ENCODE measurements at places on chromosomes 2 and 18.

DNA sequence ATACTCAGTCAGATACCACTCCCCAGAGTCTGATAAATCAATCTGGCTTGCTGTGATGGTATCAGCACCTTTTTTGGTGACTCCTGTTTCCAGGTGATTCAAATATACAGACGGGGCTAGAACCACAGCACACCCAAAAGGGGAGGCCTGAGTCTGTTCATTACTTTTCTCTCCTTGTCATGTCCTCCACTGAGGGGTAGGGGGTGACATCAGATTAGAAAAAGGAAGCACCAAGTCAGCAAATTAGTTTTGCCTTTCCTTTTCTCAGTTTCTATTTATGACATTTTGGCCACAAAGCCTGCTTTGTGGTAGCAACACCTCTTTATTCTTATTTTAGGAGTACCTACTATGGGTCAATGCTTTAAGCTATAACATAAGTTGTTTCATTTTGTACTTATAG, 127.4 kb downstream of the CCDC102B start:
- no peak for DNase-seq

DNA sequence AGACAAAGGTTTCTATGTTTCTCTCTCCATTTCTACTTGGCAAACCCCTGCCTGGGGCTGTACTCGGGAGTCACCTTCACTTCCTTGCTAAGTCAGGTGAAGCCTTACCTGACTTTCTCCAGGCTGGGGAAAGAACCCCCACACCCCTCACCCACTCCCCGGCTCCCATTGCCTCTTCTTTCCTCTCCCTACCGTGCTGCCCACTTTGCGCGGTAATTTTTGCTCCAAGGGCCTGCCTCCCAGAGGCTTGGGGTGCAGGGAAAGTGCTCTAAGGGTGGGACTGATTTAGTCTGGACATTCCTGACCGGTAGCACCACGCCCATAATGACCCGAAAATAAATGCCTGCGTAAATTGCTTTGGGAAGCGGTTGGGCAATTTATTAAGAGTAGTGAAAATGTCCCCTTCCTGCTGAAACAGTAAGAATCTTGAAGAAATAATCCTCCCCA, 49.1 kb upstream of the ATP6V1B1 start:
- no peak for DNase-seq

DNA sequence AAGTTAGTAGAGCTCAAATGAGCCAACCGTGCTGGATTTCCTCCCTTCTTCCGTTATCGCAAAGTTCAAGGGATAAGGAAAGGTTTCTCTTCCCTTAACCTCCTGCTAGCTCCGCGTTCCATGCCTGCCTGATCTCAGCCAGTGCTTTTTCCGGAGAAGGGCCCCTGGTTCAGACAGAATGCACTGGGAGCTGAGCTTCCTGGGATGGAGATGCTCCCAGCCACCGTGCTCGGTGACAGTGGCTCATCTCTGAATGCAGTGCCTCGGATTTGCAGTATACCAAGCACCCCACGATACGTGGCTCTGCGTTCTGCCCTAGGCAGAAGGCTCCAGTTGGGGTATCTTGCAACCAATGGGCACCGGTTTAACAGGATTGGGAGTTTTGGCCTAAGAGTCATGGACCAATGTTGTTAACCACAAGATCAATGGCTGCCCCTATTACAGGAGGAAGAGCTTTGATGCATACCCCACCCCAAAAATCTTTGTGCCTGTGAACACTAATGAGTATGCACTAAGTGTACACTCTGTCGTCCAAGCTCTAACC, 876 bp downstream of the CNTNAP5 start:
- no peak for DNase-seq

DNA sequence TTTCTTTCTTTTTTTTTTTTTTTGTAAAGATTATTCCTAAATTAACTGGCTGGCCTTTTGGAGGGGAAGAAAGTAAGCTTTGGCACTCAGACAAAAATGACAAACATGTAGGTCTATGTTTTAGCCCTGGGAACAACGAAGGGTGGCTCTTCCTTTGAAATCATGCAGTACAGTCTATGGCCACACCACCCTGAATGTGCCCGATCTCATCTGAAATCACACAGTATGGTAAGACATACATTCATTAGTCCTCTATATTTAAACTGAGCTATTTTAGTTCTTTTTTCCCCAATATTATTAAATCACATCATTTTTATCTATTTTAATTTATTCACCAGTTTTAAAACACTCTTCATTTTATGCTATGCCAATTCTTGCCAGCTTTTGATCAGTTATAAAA, 48.2 kb downstream of the PLA2R1 start:
- no peak for DNase-seq

- DNase-seq, result peak; percentile 68
Measured at GRCh38 chr18:9082711-9083510, 19.6 kb upstream of the NDUFV2 start.

- no peak for DNase-seq
Measured at GRCh38 chr2:9560628-9561027, 5.0 kb upstream of the ADAM17 start.

GRCh38 chr2:132766573-132766972, 96.6 kb upstream of the LYPD1 start:
- no peak for DNase-seq

GRCh38 chr2:132400169-132400900, 16.3 kb upstream of the GPR39 start:
- no peak for DNase-seq

Measured in CD4-positive, alpha-beta T cell treated with Interleukin-21 for 1 hour (primary cell).